ENCODE measurements at places on chromosomes 5 and 9. TPM values are rescaled to one million over a fixed set of nuclear protein-coding genes. Genes with fewer than 3 reads are reported as not detected.

GRCh38 chr5:14545862-14546261 lies 35.7 kb upstream of the OTULINL start:
- no peak for ATAC-seq

ECSCR gene
- total RNA-seq, result 5.0 TPM

- no peak for ATAC-seq
These were observed 132.9 kb downstream of the CDC42SE2 start for GRCh38 chr5:131396630-131397273.

GRCh38 chr5:68711293-68712200 lies 382.3 kb upstream of the SLC30A5 start:
- no peak for ATAC-seq

ARID3C gene
- not detected for total RNA-seq

CLIC3 gene
- 154 TPM for total RNA-seq

PDE6A gene
- 0.48 TPM for total RNA-seq

- ATAC-seq, result no peak
These were observed 23.9 kb downstream of the B4GALT1 start for GRCh38 chr9:33143241-33143661.

- no peak for ATAC-seq
These were observed 107.3 kb upstream of the IER5L start for GRCh38 chr9:129285382-129285781.

- ATAC-seq, result no peak
These were observed 2.5 kb downstream of the CENPP start for GRCh38 chr9:92328225-92328624.

TRAF2 gene
- total RNA-seq, result 11.1 TPM

LCN9 gene
- total RNA-seq, result not detected

LCN6 gene
- total RNA-seq, result 3.8 TPM

PCDHGA8 gene
- 0.64 TPM for total RNA-seq

DNA sequence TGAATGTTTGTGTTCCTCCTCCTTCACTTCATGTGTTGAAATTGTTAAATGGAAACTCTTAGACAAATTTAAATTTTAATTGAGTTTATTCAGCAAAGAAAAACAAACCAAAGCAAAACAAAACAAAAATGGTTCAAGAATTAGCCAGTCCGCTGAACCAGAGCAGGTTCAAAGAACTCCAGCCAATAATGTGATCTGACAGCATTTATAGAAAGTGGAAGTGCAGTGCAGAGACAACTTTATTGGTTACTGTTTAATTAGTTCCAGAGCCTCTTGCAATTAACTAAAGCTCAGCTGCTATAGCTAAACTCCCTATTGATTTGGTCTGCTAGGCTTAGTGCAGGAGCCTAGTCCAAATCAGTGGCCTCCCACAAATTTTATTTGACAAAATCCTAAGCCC lies 132.9 kb downstream of the RNF180 start:
- ATAC-seq, result no peak

GRCh38 chr9:89743216-89743572 lies 138.4 kb downstream of the GADD45G start:
- no peak for ATAC-seq

PCDHGB7 gene
- 3.3 TPM for total RNA-seq

- ATAC-seq, result no peak
These were observed 951.1 kb upstream of the DMAC1 start for GRCh38 chr9:8750639-8751051.

DNA sequence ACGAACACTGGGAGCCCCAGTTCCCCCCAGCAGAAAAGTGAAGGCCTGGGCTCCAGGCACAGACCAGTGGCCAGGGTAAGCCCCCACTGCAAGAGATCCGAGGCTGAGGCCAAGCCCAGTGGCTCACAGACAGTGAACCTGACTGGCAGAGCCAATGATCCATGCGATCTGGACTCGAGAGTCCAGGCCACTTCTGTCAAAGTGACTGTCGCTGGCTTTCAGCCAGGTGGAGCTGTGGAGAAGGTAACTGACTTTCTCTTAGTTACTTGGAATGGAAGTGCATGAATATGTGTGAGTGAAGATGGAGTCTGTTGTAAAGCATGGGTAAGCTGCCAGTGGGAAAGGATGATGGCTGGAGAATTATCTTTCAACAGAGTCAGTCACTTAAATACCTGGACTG lies 99.7 kb downstream of the GOLPH3 start:
- peak; percentile 19 for ATAC-seq

GRCh38 chr5:108700930-108701329 lies 46.8 kb upstream of the FER start:
- no peak for ATAC-seq

DNA sequence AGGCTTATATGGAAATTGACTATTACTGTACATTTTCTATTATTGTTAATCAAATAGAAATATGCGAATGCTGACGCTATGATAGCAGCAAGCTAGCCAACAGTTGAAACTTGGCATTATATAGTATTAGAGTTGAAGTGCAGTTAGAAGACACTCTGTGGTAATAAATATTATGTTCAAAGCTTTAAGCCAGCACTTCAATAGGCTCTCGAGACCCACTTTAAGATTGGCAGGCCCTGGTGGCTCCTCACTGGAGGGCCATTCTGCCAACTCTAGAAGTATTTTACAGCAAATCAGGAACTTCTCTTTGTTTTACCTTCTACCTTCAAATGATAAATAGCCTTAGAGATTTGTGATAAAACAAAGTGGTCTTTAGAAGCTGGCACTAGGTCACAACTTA lies 2029.0 kb upstream of the WWC1 start:
- no peak for ATAC-seq

NDUFS6 gene
- total RNA-seq, result 30.7 TPM

GRCh38 chr9:94586316-94586715 lies 7.3 kb downstream of the FBP2 start:
- no peak for ATAC-seq

- no peak for ATAC-seq
These were observed 43.1 kb downstream of the BASP1 start for GRCh38 chr5:17260549-17260948.

RASEF gene
- 8.1 TPM for total RNA-seq

GRCh38 chr5:74311961-74312360 lies 328.6 kb downstream of the ENC1 start:
- no peak for ATAC-seq

- no peak for ATAC-seq
These were observed 54.5 kb upstream of the GARNL3 start for GRCh38 chr9:127209948-127210640.

DNA sequence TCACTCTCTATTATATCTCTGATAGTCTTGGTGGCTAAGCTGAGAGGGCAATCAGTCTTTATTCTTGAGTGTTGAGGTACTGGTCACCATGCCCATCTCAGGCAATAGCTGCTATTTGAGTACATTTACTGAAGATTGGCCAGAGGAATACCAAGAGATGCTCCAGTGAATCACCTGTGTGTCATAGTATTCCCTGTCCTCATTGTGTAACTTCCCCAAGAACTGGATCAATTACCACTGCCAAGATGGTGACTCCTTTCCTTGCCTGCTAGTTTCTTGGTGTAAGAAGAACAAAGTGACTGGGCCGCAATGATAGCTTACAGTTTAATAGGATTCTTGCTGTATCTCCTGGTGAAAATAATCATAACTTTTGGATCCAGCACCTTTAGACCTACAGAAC lies 418.7 kb upstream of the KIF2A start:
- ATAC-seq, result no peak

MGAT1 gene
- 64.6 TPM for total RNA-seq

PCA3 gene
- not detected for total RNA-seq

LHX3 gene
- total RNA-seq, result 0.08 TPM

DNA sequence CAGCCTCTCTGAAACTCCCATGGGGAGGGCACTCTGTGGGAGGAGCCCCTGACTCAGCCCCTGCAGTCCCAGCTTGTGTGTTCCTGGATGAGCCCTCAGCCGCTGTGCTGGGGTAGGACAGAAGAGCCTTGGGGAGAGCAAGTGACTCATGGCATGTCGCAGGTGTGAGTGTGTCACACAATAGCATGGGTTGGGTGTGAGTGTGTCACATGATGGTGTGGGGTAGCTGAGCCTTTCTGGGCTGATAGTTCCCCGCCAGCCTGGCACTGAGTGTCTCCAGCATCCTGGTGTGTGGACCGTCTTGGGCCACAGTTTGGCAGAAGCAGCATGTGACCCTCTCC lies 83.4 kb downstream of the PHF2 start:
- ATAC-seq, result peak; percentile 36

- no peak for ATAC-seq
These were observed 175.5 kb upstream of the KLF4 start for GRCh38 chr9:107665057-107665456.

- no peak for ATAC-seq
These were observed 17.9 kb downstream of the PRLR start for GRCh38 chr5:35212122-35212982.

DNA sequence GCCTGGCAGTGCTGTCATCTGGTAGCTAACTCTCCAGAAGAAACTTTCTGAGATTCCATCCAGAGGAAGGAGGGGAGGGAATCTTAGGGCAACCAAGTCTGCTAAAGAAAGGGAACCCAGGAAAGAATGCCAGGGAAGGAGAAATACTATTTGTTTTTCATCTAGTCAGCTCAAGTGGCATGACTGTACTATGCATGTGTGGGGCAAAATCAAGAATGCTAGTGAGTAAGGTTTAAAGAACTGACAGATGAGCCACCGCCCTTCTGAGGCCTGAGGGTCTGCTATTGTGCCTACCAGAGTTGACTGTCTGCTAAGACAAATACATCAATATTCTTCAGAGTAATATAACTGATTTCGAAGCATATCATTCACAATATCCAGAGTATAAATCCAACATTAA lies 204.2 kb downstream of the SLC12A2 start:
- ATAC-seq, result no peak

- no peak for ATAC-seq
These were observed 5.0 kb upstream of the SPINK1 start for GRCh38 chr5:147836439-147836838.

DNA sequence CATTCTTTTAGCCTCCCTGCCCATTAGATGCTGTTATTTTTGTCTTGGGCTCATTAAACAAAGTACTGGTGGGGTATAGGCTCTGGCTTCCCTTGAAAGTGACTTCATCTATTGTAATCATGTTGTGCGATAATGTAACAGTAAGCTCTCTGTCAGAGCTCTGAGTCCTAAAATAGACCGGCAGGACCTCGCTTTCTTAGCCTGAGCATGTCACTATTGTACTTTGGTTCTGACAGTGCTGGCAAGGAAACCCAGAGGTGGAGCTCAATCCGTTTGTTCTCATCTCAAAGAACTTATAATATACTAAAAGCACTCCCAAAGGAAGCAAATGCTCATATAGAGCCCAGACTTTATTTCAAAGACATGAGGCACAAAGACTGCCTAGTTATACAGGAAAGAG lies 339.1 kb upstream of the CCNH start:
- ATAC-seq, result no peak

DNA sequence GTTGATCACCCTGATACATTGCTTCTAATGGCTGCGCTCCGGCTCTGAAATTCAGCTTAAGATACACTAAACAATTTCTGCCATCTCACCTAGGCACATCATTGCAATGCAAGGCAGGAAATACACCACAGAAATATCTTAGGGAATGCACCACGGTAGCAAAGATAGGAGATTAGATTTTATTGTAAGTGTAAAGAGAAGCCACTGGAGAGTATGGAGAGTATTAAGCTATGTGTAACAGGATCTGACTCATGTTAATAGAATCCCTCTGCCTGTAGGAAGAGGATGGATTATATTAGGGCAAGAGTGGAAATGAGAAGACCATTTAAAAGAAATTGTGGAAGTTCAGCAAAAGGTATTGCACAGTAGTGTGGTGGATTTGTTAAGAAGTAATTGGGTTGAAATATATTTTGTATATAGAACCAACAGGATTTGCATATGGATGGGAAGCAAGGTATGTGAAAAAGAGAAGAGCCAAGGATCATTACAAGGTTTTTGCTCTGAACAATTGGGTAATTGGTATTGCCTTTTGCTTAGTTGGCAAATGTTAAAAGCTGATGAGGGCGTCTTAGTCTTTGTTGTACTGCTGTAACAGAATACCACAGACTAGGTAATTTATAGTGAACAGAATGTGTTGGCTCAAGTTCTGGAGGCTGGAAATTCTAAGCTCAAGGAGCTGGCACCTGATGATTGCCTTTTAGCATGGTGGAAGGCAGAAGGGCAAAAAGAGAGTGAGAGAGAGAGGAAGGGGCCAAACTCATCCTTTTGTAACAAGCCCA lies 636.1 kb downstream of the PSAT1 start:
- ATAC-seq, result peak; percentile 52

- ATAC-seq, result no peak
These were observed 173.0 kb upstream of the TARS1 start for GRCh38 chr5:33267801-33268200.

GRCh38 chr5:16467363-16468219 lies 2.0 kb upstream of the ZNF622 start:
- ATAC-seq, result peak; percentile 50

NR2F1-AS1 gene
- total RNA-seq, result 0.84 TPM

DNA sequence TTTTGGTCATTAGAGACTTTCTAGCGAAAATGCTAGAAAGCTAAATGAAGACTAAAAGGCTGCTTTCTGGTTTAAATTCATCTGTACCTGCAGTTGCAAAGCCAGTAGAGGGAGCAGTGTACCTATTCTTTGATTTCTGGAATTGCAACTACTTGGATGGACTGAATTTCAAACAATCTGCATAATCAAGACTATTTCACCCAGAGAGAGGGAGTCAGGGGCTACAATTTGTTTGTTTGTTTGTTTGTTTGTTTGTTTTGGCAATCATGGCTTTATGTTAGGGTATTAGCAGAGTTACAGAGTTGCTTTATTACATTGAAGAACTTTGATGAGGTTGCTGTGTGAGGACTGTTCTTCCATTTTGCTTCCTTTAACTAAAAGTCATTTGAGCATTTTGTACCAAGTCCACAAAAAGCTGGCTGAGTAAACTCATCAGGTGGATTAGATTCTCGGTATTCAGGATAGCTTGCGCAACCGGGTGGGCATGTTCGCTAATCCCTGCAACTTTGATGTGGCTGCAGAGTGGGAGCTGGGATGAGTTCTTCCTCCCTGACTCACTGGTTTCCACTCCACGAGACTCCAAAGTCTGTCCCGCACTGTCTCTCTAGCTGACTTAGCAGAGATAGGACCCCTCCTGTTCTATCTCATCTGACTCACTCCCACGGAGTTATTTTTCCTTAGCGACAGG lies 80.0 kb upstream of the TUT7 start:
- peak; percentile 23 for ATAC-seq

IFNA13 gene
- total RNA-seq, result not detected

DNA sequence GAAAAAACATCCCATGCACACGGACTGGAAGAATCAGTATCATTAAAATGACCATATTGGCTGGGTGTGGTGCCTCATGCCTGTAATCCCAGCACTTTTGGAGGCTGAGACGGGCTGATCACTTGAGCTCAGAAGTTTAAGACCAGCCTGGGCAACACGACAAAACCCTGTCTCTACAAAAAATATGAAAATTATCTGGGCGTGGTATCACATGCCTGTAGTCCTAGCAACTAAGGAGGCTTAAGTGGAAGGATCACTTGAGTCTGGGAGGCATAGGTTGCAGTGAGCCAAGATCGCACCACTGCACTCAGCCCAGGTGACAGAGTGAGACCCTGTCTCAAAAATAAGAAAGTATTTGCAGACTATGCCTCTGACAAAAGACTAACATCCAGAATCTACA lies 68.4 kb downstream of the TTC39B start:
- no peak for ATAC-seq

All from esophagus mucosa (tissue), 1 donor.